ENCODE measurements at places on chromosomes 16 and 17. TPM values are rescaled to one million over a fixed set of nuclear protein-coding genes. Genes with fewer than 3 reads are reported as not detected.

GRCh38 chr17:18163547-18163946 lies 20.1 kb upstream of the ALKBH5 start:
- no peak for DNase-seq

DNA sequence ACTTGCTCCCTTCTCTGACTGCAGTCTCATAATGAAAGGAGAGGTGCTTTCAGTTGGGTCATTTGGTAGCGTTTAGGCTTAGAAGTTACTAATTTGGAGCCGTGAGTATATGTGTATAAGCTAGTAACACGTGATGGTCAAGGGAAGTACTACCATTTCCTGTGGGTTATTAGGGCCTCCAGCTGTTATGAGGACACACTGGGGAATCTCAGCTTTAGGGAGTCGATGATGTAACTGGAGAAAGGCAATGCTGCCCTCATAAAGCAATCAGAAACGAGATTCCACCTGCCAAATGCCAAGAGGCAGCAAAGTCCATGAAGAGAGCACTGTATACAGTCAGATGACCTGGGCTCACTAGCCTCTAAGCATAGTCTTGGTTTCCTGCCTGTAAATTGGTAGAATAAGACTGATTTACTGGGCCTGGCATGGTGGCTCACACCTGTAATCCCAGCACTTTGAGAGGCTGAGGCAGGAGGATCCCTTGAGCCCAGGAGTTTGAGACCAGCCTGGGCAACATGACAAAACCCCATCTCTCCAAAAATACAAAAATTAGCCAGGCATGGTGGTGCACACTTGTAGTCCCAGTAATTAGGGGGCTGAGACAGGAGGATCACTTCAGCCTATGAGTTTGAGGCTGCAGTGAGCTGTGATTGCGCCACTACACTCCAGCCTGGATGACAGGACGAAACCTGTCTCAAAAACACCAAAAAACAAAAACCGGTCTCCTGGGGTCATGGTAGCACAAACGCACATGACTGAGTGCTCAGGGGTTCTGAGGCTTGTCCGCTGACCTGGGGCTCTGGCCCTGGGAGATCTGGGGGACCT lies 53.0 kb downstream of the SF3B3 start:
- DNase-seq, result no peak

DNA sequence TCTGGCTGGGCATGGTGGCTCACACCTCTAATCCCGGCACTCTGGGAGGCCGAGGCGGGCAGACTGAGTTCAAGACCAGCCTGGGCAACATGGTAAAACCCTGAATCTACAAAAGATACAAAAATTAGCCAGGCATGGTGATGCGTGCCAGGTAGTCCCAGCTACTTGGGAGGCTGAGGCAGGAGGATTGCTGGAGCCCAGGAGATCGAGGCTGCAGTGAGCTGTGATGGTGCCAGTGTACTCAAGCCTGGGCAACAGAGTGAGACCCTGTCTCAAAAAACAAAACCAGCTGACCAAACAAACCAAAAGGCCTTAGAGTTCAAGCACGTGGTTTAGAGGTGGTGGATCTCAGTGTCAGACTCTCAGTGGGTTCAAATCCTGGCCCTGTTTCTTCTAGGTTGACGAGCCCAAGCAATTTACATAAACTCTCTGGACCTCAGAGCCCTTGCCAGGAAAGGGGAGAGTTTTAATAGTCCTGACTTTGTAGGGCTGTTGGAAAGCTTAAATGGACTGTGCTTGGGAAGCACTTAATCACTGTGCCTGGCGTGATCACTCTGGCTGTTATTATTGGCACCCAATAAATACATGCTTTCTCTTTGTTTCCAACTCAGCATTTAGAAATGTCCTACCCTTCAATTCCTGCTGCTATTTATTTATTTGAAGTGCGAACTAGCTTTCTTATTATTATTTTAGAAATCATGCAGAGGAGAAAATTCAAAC lies 44.7 kb downstream of the ABCC1 start:
- no peak for DNase-seq

The ZG16 gene
- total RNA-seq, result not detected

- no peak for DNase-seq
Observed at GRCh38 chr16:77838597-77839255, 50.4 kb downstream of the VAT1L start.

- no peak for DNase-seq
Observed at GRCh38 chr17:45851464-45851863, 6.8 kb downstream of the SPPL2C start.

The CES1 gene
- total RNA-seq, result 62.3 TPM
